ENCODE measurements at places on chromosomes 11 and 22. TPM values are rescaled to one million over a fixed set of nuclear protein-coding genes. Genes with fewer than 3 reads are reported as not detected.

GRCh38 chr11:43908683-43909082, 28.1 kb downstream of the ALKBH3 start:
- no peak for DNase-seq

- no peak for DNase-seq
Observed at GRCh38 chr11:112522536-112522935, 261.9 kb upstream of the PLET1 start.

GRCh38 chr11:1208144-1208393, 14.8 kb upstream of the MUC5B start:
- DNase-seq, result no peak

The GLB1L2 gene
- polyA plus RNA-seq, result 22.6 TPM

GRCh38 chr11:61524963-61525587, 16.5 kb downstream of the LRRC10B start:
- no peak for DNase-seq

- DNase-seq, result no peak
Observed at GRCh38 chr11:117961896-117962295, 24.3 kb upstream of the IL10RA start.

The BSCL2 gene
- polyA plus RNA-seq, result 81.1 TPM

- DNase-seq, result no peak
Observed at GRCh38 chr22:49417326-49417725, 410.3 kb downstream of the BRD1 start.

DNA sequence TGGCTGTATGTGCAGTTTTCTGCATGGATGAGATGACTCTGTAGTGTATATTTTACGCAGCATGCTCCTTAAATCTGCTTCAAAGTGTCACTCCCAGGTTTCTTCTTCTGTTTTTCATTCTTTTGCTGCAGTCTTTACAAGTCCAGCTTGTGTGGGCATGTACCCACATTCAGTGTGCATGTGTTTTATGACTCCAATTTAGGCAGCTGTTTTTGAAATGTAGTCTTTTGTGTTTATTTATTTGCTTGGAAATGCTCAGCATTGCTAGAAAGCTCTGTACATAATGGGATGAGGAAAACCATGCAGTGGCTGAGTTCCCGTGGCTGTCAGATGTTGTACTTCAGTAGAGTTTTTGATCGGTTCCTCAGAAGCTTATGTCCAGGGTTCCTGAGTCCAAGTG, 138.5 kb downstream of the ARHGAP42 start:
- no peak for DNase-seq

The RASD2 gene
- 1.5 TPM for polyA plus RNA-seq

The TRIM49 gene
- not detected for polyA plus RNA-seq

DNA sequence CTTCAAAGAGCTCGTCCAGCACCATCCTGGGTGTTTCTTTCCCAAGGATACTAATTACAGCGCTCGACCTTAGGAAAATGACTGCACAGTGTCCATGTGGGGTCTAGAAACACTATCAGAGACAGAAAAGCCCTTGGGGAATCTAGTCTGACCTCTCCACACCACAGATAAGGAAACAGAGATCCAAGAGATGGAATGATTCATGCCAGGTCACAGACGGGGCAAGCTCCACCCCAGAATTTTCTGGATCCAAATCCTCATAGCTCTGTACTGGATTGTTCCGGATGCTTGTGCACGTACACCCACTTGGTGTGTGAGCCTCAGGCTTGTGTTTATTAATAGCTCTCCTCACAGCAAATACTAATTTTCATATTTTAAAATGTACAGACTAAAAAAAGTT, 11.3 kb downstream of the ABTB2 start:
- no peak for DNase-seq

DNA sequence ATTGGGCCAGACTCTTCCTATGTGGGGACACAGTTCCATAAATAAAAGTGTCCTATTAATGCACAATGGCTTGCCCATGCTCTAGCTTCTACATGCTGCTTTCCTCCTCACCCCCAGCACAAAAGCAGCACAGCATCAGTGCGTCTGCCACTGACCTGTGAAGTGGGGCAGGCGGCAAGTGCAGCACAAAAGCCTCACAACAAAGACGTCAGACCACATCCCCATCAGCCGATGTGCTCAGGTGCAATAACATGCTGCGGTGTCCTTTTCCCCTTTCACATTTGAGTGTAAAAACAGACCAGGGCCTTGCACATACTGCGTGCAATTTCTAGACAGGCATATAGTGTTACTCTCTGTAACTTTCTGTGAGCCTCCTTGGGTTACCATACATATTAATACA, 12.8 kb downstream of the DKK3 start:
- DNase-seq, result no peak

DNA sequence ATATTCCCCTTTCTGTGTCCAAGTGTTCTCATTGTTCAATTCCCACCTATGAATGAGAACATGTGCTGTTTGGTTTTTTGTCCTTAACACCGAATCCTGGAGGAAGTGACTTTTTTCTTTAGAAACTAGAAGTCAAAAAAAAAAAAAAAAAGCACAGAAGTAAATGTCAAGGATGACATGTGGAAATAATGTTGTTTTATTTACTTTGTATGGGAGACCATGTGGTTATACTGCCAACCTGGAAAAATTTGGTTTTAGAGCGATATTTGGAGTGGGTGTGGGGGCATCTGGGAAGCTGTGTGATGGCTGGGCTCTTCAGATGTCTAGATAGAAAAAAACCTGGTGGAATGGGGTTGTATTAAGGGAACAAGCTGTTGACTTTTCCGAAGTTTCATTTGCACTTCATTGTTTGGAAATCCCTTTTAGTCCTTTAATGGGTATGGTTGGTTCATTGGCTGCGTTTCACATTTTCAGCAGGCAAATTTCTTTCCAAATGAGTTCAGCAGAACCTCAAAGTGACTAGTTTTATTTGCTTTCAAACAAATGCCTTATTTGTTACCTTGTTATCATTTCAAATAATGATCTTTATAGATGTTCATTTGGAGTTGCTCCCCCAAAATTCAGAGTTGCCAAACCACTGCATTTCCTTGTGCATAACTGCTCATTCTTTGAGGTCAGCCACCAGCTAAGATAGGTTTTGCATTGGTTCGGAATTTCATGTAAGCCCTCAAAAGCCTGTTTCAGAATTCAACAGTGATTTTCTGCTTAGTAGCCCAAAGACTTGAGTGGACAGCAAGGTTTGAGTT, 508.2 kb downstream of the METTL15 start:
- DNase-seq, result no peak

DNA sequence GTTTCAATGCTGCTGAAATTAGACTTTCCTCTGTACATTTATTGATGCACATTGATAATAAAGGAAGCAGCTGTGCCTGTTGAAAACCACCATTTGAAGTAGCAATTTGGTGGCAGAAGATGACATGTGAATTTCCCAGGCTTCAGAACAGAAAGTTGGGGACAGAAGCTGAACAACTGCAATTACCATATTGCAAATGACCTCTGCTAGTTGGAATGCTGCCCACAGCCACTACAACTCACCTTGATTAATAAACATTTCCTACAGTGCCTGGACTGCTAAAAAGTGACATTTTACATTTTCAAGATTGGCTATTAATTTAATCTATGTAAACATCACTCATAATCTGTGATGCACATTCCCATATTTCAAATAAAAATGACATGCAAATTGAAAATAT, 208.6 kb downstream of the LUZP2 start:
- no peak for DNase-seq

GRCh38 chr11:94152678-94153065, 24.0 kb downstream of the PANX1 start:
- DNase-seq, result no peak

GRCh38 chr11:32343325-32344008, 91.9 kb downstream of the WT1 start:
- no peak for DNase-seq

DNA sequence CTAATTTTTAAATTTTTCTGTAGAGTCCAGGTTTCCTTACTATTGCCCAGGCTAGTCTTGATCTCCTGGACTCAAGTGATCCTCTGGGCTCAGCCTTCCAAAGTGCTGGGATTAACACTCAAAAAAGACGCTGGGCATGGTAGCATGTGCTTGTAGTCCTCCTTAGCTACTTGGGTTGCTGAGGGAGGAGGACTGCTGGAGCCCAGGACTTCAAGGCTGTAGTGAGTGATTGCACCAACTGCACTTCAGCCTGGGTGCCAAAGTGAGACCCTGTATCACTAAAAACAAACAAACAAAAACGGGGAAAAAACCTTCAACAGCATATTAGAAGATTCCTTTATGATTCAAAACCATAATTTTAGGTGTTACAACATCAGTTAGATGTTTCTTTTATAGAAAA, 44.6 kb downstream of the RSF1 start:
- DNase-seq, result no peak

The SYT7 gene
- polyA plus RNA-seq, result 7.1 TPM

The FAM227A gene
- 12.6 TPM for polyA plus RNA-seq

DNA sequence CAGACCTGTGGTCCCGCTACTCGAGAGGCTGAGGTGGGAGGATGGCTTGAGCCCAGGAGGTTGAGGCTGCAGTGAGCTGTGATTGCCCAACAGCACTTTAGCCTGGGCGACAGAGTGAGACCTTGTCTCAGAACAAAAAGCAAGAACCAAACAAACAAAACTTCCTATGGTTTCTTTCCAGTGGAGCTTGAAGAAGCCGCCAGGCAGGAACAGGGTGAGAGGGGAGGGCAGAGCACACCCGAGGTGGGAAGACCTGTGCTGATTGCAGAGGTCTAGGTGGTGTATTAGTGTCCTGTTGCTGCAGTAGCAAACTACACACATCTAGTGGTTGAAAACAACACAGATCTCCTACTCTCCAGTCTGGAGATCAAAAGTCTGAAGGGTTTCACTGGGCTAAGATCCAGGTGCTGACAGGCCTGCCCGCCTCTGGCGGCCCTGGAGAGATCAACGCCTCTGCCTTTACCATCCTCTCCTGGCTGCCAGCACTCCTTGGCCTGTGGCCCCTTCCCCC, 10.5 kb downstream of the ARHGEF17 start:
- no peak for DNase-seq

- no peak for DNase-seq
Observed at GRCh38 chr11:126007238-126007637, 55.4 kb downstream of the CDON start.

The TMEM86A gene
- 10.0 TPM for polyA plus RNA-seq

GRCh38 chr22:31944700-31945442, 536 bp downstream of the YWHAH start:
- DNase-seq, result no peak

DNA sequence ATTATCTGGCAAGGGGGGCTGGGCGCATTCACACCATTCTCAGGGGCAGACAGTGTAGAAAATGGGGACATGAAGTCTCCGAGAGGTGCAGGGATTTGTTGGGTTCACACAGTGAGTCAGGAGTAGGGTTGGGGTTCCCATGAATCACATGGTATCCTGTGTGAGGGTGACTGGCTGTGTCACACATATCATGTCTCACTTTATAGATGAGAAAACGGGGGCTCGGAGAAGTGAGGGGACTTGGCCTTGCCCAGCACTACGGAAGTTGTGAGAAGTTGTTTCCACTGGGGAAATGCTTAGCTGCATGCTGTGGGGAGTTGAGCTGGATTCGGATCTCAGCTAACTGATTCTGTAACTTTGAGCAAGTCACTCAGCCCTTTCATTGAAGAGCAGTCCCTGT, 4.2 kb downstream of the GAL3ST3 start:
- DNase-seq, result no peak

The ACTN3 gene
- polyA plus RNA-seq, result 0.67 TPM

The SLC6A5 gene
- 0.21 TPM for polyA plus RNA-seq

DNA sequence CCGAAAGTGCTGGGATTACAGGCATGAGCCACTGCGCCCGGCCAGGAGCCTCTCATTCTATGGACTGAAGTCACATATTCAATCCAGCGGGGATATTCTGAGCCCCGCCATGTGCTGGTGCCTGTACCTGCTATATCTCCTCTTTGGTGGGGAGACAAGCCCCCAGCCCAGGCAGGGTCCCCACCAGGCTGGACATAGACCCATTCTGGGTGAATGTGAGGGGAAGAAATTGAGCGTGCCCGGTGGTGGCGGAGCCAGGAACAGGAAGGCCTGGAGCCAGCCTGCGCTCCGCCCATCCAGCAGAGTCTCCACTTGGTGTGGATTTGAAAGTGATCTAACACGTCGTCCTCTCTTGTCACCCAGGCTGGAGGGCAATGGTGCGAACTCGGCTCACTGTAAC, 38.0 kb upstream of the CSNK1E start:
- no peak for DNase-seq

DNA sequence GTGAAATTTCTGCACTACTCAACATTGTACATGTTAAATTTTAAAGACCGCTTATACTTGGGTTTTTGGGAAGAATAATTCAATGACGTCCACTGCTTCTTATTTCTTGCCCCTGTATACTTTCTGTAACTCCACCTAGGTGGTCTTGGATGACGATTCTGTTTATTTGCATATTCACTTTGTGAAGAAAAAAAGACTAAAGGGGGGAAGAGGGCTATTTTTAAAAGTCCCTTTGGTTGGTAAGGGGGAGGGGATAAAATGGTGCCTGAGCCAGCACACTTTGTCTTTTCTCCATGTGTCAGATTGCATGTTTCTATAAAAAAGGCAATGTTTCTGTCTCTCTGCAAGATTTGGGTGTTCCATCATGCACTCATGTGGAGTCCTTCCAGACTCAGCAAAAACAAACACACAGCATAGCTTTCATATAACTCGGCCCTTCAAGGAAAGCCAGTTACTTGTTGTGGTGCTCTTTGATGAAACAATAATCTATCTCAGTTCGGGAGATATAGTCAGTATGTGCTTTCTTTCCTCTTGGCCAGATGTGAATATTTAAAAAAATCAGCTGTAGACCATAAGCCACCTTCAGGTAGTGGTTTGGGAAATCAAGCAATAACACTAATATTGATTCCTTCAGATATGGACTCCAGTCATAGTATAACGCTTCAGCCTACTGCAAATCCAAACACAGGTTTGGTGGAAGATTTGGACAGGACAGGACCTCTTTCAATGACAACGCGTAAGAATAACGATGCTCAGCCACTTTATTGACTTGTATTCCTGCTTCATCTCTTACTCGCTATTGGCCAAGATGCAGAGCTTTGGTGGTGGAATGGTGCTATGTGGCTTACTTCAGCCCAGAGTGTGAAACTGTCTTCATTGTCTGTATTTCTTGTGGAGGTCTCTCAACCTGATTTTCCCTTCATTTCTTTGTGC, 68.8 kb downstream of the CD44 start:
- no peak for DNase-seq

The LRRC55 gene
- polyA plus RNA-seq, result 4.9 TPM

DNA sequence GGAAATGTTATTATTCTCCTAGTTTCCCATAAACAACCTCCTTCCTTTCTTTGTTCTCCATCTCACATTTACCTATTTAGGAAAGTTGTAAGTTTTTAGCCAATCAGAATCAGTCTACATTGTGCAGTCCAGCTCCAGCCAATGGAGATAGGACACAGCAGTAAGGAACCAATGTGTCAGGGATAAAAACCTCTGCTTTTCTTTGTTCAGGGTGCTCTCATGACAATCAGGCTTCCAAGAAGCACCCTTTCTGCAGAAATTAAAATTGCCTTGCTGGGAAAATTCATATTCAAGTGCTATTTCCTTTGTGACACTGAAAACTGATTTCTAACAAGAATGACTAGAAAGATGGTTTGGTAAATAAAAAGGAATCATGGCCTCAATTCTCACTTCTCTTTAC, 14.6 kb downstream of the SCGB2A1 start:
- DNase-seq, result no peak

- DNase-seq, result no peak
Observed at GRCh38 chr11:115226556-115226955, 277.7 kb downstream of the CADM1 start.

Measured in left renal cortex interstitium (tissue), 4 donors.